Fibroblast of villous mesenchyme (primary cell): ENCODE measurements at places on chromosomes 5 and 9. TPM values are rescaled to one million over a fixed set of nuclear protein-coding genes. Genes with fewer than 3 reads are reported as not detected.
A peak's percentile ranks its signal among the peaks of the same experiment; 100 is the strongest.

- DNase-seq = no peak
These were observed 53.9 kb downstream of the RFX3 start for GRCh38 chr9:3471883-3472282.

DNA sequence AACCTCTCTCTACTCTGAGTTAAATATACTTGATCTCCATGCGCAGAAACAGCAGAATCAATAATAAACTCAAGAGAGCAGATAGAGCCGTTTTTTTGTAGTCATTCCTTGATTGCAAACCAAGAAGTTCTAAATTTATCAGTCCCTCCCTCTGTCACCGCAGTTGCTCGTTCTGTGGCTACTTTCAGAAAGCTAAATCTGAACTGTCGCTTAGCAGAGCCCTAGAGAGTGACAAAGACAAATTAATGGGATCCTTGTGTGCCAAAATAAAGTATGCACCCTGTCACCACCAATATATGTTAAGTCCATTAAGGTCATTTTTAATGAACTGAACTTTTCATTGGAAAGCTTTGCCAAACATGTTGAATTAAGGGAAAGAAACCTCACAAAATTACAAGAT is 218.3 kb downstream of the ADAMTSL1 start:
- DNase-seq = no peak

GRCh38 chr9:34580358-34580757 is 9.2 kb downstream of the CNTFR start:
- no peak for DNase-seq

GRCh38 chr5:113804264-113804663 is 290.8 kb downstream of the YTHDC2 start:
- no peak for DNase-seq

DNA sequence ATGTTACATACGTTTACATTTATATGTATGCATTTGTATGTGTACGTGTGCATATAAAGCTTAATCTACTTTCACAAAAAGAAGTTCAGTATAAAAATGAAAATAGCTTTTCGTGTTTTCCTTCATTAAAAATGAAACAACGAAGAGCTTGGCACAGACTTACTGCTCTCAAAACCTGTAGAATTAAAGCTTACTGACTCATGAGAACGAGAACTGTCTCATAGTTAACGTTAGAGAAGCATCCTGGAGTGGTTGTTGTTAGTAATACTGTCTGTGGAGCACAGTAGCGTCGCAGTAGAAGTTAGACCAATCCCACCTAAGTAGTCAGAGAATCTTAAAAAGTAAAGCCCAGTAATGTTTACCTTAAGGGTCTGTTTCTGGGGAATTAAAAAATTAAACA is 1.3 kb downstream of the MAT2B start:
- peak; percentile 56 for DNase-seq

DNA sequence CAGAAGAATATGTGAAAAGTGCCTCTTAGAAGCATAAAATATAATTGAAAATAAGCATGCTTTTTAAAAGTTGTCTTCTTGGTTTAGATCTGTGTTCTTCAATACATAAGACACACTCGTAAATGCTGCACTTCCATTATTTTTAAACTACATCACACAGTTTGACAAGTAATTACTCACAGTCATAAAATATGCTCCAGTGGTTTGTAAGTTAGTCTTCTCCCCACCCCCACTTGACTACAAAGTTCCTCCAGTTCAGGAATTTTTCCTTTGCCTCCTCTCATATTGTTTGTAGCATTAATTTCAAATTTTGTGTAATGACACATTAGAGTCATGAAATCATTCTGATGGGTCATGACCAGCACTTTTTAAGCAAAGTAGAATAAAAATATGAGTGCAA is 60.3 kb upstream of the PTGER4 start:
- DNase-seq = peak; percentile 58

DNA sequence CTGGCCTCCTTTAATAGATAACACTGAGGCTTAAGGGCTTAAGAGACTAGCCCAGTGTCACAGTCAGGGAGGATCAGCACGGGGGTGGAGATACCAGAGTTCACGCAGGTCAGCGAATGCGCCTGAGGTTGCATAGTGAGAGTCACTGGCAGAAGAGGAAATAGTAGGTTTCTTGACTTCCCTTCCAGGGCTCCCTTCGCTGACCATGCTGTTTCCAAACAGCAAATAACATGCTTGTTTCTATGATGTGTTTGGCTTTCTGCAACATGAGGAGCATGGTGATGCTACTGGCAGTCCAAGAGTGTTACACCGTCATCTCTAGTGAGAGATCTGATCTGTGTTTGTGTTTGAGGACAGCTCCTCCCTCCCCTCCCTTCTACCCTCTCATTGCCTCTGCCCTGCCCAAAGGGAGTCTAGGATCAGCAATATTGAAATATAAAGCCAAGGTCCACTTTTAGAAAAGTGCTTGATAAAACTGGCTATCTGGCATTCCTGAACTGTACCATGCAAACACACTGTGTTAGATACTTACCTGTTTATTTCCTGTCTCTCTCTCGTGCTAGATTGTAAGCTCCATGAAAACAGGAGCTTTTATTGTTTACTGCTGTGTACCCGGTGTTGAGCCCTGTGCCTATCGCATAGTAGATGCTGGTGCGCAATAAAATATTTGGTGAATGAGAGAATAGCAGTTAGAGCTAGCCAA is 12.3 kb downstream of the TLE4 start:
- peak; percentile 30 for DNase-seq

GRCh38 chr9:70567511-70567910 is 153.1 kb upstream of the KLF9 start:
- peak; percentile 93 for DNase-seq

Gene PCDHB1
- total RNA-seq = not detected in 2 replicates

Gene COL5A1
- 295 and 502 TPM in 2 replicates for total RNA-seq

Gene FGF18
- under 0.01 TPM in 1 of 2 replicates, not detected in the other for total RNA-seq

Gene TNFSF15
- total RNA-seq = 4.5 and 5.6 TPM in 2 replicates
